ENCODE measurements at places on chromosomes 3 and 15. TPM values are rescaled to one million over a fixed set of nuclear protein-coding genes. Genes with fewer than 3 reads are reported as not detected.

GRIP2 gene
- total RNA-seq = not detected

NCKIPSD gene
- 48.7 TPM for total RNA-seq

MELTF gene
- 5.4 TPM for total RNA-seq

DNAH12 gene
- total RNA-seq = 0.30 TPM

SUMF1 gene
- 9.1 TPM for total RNA-seq

MAGI1 gene
- total RNA-seq = not detected

FGF12 gene
- total RNA-seq = not detected

LRRIQ4 gene
- 0.23 TPM for total RNA-seq

SLC12A1 gene
- total RNA-seq = not detected

ITGB5 gene
- total RNA-seq = 3.7 TPM

HTR3E gene
- total RNA-seq = not detected

RBP2 gene
- total RNA-seq = not detected

GRCh38 chr3:129313415-129313664 lies 34.7 kb downstream of the HMCES start:
- peaks cover 12% of the 10 kb centered on the region for H3K36me3 ChIP-seq
- DNase-seq = no peak
- H3K4me3 ChIP-seq = peak overlapping the region; percentile 86
- peak overlapping the region; percentile 76 for H3K27ac ChIP-seq

- peaks cover 3% of the 10 kb centered on the region for H3K4me1 ChIP-seq
- no peak overlapping the region for H3K4me3 ChIP-seq
- no peaks in the 10 kb centered on the region for H3K36me3 ChIP-seq
- no peak overlapping the region for H3K27ac ChIP-seq
- no peak for DNase-seq
Measured at GRCh38 chr3:189237526-189237925, 65.8 kb downstream of the TPRG1 start.

- H3K27me3 ChIP-seq = no peaks in the 10 kb centered on the region
- H3K4me3 ChIP-seq = peak overlapping the region; percentile 99
- no peak for DNase-seq
- peak overlapping the region; percentile 100 for H3K27ac ChIP-seq
Measured at GRCh38 chr15:84715441-84716035, 401 bp downstream of the SEC11A start.

GRCh38 chr3:171255236-171255806 lies 204.9 kb downstream of the TNIK start:
- H3K4me3 ChIP-seq = peak overlapping the region; percentile 77
- peaks cover 20% of the 10 kb centered on the region for H3K36me3 ChIP-seq
- H3K27ac ChIP-seq = peak overlapping the region; percentile 96
- DNase-seq = no peak
- no peaks in the 10 kb centered on the region for H3K27me3 ChIP-seq

DNA sequence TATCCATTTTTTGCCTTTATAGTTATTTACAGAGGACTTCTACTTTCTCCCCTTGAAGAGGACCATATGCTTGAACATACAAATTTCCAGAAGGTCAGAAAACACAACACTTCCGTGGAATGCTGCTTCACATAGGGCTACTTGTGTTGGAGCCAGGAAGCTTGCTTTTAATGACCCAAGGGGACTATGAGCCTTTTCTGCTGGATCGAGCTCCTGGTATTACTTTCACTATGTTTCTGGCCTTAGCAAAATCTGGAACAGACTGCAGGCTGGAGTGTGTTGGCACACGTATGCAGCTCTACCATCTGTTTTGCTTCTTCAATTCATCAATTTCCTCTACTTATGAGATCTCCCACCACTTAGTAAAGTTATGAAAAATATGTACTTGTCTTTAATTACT lies 69.3 kb upstream of the CBLB start:
- peaks cover 14% of the 10 kb centered on the region for H3K36me3 ChIP-seq
- H3K4me1 ChIP-seq = no peaks in the 10 kb centered on the region

GRCh38 chr3:145681181-145681580 lies 479.8 kb downstream of the PLOD2 start:
- no peak overlapping the region for H3K27ac ChIP-seq
- no peak for DNase-seq

DNA sequence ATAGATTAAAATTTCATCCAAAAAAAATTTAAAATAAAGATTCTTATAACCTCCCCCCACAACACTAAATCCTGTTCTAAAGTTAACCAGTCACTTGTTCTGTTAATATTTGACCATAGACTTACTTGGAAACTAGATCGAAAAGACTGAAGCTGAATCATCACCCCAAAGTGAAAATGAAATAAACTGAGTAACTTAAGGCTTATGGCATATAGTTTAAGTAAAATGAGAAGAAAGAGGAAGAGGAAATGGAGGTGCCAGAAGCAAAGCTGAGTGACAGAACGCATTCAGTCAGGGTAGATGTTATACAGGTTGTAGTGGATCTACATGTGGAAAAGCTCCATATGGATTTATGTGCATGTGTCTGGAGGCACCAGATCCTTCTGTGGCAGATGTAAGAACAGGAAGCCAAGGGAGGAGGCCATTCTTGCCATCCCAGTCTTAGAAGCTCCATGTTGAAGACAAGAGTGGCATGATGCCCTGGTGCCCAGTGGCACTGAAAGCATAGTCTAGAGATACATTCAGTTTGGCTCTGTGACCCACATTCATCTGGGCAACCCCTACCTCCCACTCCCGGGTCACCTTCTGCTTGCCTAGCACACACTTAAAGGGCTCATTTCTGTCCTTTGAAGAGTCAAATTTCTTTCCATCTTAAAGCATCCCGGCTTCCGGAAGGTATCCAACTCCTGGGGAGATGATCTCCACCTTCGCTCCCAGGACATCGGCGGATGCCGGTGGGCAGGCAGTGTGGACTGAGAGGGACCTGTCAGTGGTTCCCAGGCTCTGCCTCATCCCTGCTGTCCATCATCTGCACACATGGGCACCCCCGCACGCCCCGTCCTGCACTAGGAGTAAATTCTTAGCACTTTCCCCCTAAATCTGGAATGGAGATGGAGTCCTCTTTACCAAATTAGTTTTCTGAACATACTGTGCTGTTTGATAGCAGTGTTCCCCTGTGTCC lies 90.8 kb downstream of the NEO1 start:
- peak overlapping the region; percentile 79 for H3K27ac ChIP-seq
- peaks cover 5% of the 10 kb centered on the region for H3K36me3 ChIP-seq
- peaks cover 7% of the 10 kb centered on the region for H3K4me1 ChIP-seq
- H3K27me3 ChIP-seq = peaks cover 8% of the 10 kb centered on the region

- H3K4me3 ChIP-seq = no peak overlapping the region
- H3K36me3 ChIP-seq = no peaks in the 10 kb centered on the region
- DNase-seq = no peak
- H3K27ac ChIP-seq = no peak overlapping the region
- H3K27me3 ChIP-seq = peaks cover 27% of the 10 kb centered on the region
Measured at GRCh38 chr3:87367736-87368135, 91.4 kb upstream of the POU1F1 start.

DNA sequence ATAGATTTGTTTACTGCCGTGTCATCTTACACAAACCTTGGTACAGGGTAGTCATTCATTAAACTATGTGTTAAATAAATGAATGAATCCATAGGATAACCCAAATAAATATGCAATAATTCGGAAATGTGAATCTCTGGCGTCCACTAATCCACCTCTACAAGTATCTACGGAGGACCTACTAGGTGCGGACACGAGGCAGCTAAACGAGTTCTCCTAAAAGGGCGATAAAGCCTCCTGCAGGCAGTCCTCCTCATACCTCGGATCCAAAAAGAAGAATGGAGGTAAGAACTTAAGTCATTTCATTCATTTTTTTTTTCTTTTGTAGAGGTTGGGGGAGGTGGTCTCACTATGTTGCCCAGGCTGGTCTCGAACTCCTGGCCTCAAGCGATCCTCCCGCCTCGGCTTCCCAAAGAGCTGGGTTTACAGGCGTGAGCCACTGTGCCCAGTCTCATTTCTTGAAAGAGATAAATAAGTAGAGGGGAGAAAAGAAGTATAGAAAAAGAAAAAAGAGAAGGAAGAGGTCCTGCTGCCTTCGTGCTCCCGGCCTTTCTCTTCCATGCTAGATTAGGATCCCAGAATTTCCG lies 706 bp upstream of the RPL35A start:
- no peaks in the 10 kb centered on the region for H3K27me3 ChIP-seq
- H3K27ac ChIP-seq = peak overlapping the region; percentile 93
- H3K4me3 ChIP-seq = peak overlapping the region; percentile 95
- peaks cover 29% of the 10 kb centered on the region for H3K36me3 ChIP-seq
- DNase-seq = no peak

DNA sequence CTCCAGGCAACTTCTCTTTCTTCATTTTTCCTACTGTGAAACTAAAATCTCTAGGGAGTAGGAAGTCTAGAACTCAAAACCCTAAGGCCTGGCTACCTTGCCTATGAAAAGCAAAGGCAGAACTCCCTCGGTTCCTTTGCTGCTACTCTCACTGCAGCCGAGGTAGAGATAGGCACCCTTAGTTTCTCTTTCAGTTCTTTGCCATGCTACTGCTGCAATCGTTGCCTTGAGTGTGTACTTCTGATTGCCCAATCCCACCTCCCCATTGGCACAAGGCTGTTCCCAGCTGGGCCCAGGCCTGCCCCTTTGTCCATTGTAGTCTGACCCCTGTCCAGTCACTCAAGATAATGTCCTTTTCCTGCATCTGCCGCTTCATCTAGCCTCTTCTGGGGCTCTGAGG lies 92.3 kb upstream of the MRPS22 start:
- H3K27ac ChIP-seq = no peak overlapping the region
- no peaks in the 10 kb centered on the region for H3K4me1 ChIP-seq
- no peak overlapping the region for H3K4me3 ChIP-seq
- peaks cover 16% of the 10 kb centered on the region for H3K27me3 ChIP-seq
- no peaks in the 10 kb centered on the region for H3K36me3 ChIP-seq

GRCh38 chr15:90087454-90088154 lies 14.7 kb downstream of the IDH2 start:
- H3K27me3 ChIP-seq = no peaks in the 10 kb centered on the region
- no peak overlapping the region for H3K27ac ChIP-seq
- H3K4me1 ChIP-seq = peaks cover 11% of the 10 kb centered on the region
- DNase-seq = no peak

- no peak overlapping the region for H3K4me3 ChIP-seq
- no peaks in the 10 kb centered on the region for H3K4me1 ChIP-seq
- H3K27ac ChIP-seq = no peak overlapping the region
- no peaks in the 10 kb centered on the region for H3K27me3 ChIP-seq
- no peaks in the 10 kb centered on the region for H3K36me3 ChIP-seq
Measured at GRCh38 chr3:178117641-178118040, 418.6 kb upstream of the KCNMB2 start.

GRCh38 chr15:79296583-79296982 lies 14.1 kb downstream of the ANKRD34C start:
- no peaks in the 10 kb centered on the region for H3K4me1 ChIP-seq
- no peak overlapping the region for H3K4me3 ChIP-seq
- no peak overlapping the region for H3K27ac ChIP-seq
- no peak for DNase-seq

DNA sequence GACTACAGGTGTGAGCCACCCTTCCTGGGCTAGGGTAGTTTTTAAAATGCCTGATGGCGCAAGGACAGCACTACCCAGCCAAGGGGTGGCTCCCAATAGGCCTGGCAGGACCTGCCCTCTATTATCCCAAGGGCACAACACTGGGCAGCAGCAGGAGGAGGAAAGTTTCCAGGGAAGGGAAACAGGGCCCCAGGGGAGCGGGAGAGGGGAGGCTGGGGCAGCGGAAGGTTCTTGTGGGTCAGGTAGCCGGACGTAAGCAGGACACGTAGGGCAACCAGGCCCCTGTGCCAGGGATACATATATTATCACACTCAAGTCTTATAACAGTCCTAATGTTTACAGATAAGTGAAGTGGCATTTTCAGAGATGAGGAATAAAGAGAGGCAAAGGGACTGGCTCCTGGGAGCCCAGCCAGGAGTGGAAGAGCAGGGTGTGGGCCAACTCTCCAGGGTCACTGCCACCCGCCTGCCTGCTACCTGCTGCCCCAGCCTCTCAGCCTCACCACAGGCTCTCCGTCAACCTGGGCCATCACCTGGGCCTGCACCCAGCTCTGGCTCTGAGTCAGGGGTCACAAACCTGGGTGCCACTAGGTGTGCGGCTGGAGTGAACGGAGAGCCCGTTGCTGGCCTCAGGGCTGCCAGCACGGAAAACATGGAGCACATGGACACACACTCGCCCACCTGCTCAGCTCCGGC lies 73.2 kb upstream of the SNRPA1 start:
- no peak overlapping the region for H3K27ac ChIP-seq
- DNase-seq = no peak
- no peak overlapping the region for H3K4me3 ChIP-seq
- peaks cover 1% of the 10 kb centered on the region for H3K4me1 ChIP-seq

GRCh38 chr3:29554566-29554965 lies 273.7 kb downstream of the RBMS3 start:
- DNase-seq = no peak
- H3K4me3 ChIP-seq = no peak overlapping the region
- H3K27ac ChIP-seq = no peak overlapping the region
- H3K36me3 ChIP-seq = no peaks in the 10 kb centered on the region
- peaks cover 3% of the 10 kb centered on the region for H3K4me1 ChIP-seq
- H3K27me3 ChIP-seq = no peaks in the 10 kb centered on the region

- DNase-seq = no peak
- H3K4me3 ChIP-seq = no peak overlapping the region
- no peaks in the 10 kb centered on the region for H3K4me1 ChIP-seq
- no peak overlapping the region for H3K27ac ChIP-seq
- no peaks in the 10 kb centered on the region for H3K36me3 ChIP-seq
Measured at GRCh38 chr15:47523681-47524475, 193.4 kb upstream of the SEMA6D start.

- peaks cover 16% of the 10 kb centered on the region for H3K4me1 ChIP-seq
- H3K4me3 ChIP-seq = no peak overlapping the region
- H3K27ac ChIP-seq = no peak overlapping the region
- DNase-seq = no peak
- H3K36me3 ChIP-seq = peaks cover 1% of the 10 kb centered on the region
- no peaks in the 10 kb centered on the region for H3K27me3 ChIP-seq
Measured at GRCh38 chr3:45659661-45660566, 29.3 kb upstream of the SACM1L start.

GRCh38 chr15:77747175-77748077 lies 114.7 kb upstream of the LINGO1 start:
- peaks cover 2% of the 10 kb centered on the region for H3K4me1 ChIP-seq
- no peaks in the 10 kb centered on the region for H3K36me3 ChIP-seq
- no peak overlapping the region for H3K4me3 ChIP-seq
- H3K27ac ChIP-seq = no peak overlapping the region
- DNase-seq = no peak

- peaks cover 3% of the 10 kb centered on the region for H3K27me3 ChIP-seq
- peak overlapping the region; percentile 74 for H3K4me3 ChIP-seq
- H3K4me1 ChIP-seq = peaks cover 52% of the 10 kb centered on the region
- H3K27ac ChIP-seq = peak overlapping the region; percentile 90
- peaks cover 36% of the 10 kb centered on the region for H3K36me3 ChIP-seq
- DNase-seq = no peak
Measured at GRCh38 chr15:91320101-91320500, 220.0 kb downstream of the SV2B start.

- no peaks in the 10 kb centered on the region for H3K27me3 ChIP-seq
- H3K4me1 ChIP-seq = peaks cover 19% of the 10 kb centered on the region
- DNase-seq = no peak
- H3K36me3 ChIP-seq = peaks cover 8% of the 10 kb centered on the region
- no peak overlapping the region for H3K4me3 ChIP-seq
Measured at GRCh38 chr3:177320765-177321247, 123.5 kb upstream of the TBL1XR1 start.

GRCh38 chr3:125349055-125349454 lies 26.1 kb downstream of the ZNF148 start:
- no peaks in the 10 kb centered on the region for H3K27me3 ChIP-seq
- peaks cover 64% of the 10 kb centered on the region for H3K36me3 ChIP-seq
- peaks cover 39% of the 10 kb centered on the region for H3K4me1 ChIP-seq
- H3K4me3 ChIP-seq = no peak overlapping the region
- H3K27ac ChIP-seq = no peak overlapping the region

GRCh38 chr3:64140651-64141050 lies 84.6 kb downstream of the PRICKLE2 start:
- no peaks in the 10 kb centered on the region for H3K36me3 ChIP-seq
- no peak overlapping the region for H3K27ac ChIP-seq
- H3K27me3 ChIP-seq = peaks cover 14% of the 10 kb centered on the region
- no peak for DNase-seq
- H3K4me3 ChIP-seq = no peak overlapping the region
